ENCODE measurements at places on chromosomes 1 and 21. TPM values are rescaled to one million over a fixed set of nuclear protein-coding genes. Genes with fewer than 3 reads are reported as not detected.

- DNase-seq: no peak
Observed at GRCh38 chr1:67570486-67571143, 114.4 kb upstream of the GADD45A start.

- DNase-seq: no peak
Observed at GRCh38 chr1:27868932-27869718, 3.2 kb upstream of the THEMIS2 start.

DNA sequence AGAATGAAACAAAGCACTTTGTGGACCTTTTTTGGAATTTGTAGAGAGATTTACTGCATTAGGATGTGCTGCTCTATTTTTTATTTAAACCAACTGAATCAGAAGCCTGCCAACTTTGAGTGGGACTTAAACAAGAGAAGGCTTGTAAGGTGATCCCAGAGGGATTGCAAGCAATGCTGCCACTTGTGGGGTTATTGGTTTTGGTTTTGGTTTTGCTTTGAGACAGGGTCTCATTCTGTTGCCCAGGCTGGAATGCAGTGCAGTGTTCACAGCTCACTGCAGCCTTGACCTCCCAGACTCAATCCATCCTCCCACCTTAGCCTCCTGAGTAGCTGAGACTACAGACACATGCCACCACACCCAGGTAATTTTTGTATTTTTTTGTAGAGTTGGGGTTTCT is 32.2 kb upstream of the GNG5 start:
- no peak for DNase-seq

GRCh38 chr1:226132728-226133503 is 53.6 kb downstream of the ACBD3 start:
- DNase-seq: peak; percentile 61

DNA sequence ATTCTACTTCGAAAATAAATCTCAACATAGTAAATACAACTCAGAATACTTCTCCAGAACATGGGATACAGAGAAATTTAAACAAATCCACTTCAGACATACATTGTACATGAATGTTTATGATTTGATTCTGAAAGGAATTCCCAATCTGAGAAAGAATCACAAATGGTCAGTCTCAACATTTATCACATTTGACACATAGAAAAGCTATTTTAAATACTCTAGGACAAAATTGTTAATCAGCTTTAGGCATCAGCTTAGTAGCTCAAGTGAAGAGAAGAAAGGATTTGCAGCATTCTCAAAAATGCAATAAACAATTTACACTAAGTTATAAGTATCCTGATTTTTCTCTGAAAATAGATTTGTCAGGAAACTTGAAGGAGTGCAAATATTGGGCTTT is 184.8 kb downstream of the PTPRC start:
- DNase-seq: no peak

- no peak for DNase-seq
Observed at GRCh38 chr1:119084798-119085197, 55.7 kb downstream of the WARS2 start.

MECR gene
- total RNA-seq: 23.3 TPM

BTBD8 gene
- total RNA-seq: 7.5 TPM

TNFSF18 gene
- total RNA-seq: not detected

FCRL4 gene
- not detected for total RNA-seq

Measured in breast epithelium (tissue), 4 donors.